ENCODE measurements at places on chromosomes 7 and 10.

DNA sequence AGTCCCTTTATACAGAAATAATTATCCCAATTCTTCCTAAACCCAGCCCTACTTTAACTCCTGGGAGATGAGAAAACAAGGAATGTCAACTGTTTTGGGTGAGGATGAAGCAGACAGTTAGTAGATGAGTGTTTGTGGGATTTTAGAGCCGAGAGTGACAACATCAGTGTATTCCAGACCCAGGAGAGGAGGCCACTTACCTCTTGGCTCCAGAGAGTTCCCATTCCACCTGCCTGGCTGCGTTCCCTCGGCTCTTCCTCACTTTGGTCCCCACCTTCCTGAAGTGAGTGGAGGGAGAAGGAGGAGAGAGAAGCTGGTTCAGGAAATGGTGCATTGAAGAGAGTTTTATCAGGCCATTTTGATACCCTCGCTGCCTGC lies 579 bp downstream of the KEL start:
- no peak for DNase-seq

DNA sequence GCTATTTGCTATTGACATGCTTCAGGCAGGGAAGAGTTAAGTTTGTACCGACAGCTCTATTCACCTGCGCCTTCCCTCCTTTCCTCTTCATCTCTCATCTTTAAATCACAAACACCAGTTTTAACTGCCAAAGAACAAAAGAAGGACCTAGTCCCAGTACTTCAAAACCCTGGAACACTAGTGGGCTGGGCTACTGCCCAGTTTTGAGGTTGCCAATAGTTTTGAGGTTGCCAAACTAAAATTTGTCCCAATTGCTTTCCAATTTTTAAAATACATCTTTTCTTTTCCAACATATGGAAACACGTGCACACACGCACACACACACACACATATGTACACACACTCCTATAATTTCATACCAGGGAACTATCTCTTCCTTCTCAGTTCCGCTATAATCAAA lies 130.6 kb upstream of the SLC26A5 start:
- DNase-seq = no peak

GRCh38 chr10:113751181-113751732 lies at the start of gene PLEKHS1:
Gene PLEKHS1, plus strand, starts transcription at chr10:113751682. Its CDS starts 3,596 bp downstream, at chr10:113755278.
- DNase-seq = no peak

GRCh38 chr10:6916601-6917000 lies 336.5 kb upstream of the PRKCQ start:
- DNase-seq = no peak

DNA sequence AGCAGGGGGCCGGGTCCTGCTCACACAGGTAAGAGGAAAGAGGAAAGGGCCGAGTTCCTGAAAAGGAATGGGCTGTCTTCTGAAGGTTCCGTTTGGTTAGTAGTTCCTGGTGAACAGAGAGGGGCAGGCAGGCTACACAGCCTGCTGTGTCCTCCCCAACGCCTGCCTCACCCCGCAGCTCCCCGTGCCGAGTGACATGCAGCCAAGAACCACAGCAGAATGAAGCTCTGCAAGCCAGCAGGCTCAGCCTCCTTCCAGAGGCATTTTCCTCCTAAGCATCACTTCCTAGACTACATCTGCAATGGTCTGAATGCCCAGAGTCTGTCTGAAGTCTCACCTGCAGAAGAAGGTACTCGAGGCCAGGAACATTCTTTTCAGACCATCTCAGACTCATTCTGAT lies 202.4 kb upstream of the TCERG1L start:
- DNase-seq = no peak

GRCh38 chr10:86960003-86960862 lies 1.8 kb downstream of the SNCG start:
- no peak for DNase-seq

DNA sequence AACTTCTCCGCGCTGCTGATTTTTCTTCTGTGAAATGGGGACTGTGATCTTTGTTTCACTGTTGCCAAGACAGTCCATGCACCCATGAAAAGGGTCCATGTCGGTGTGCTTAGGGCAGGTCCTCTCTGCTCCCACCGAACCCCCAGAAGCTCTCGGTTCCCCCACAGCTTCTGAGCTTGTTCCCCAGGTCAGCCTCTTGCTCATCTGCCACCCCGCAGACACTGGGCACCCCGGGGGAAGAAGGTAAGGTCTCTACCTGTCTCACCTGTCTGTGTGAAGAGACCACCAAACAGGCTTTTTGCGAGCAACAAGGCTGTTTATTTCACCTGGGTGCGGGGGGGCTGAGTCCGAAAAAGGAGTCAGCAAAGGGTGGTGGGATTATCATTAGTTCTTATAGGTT lies 66.2 kb upstream of the NANOS1 start:
- DNase-seq = no peak

DNA sequence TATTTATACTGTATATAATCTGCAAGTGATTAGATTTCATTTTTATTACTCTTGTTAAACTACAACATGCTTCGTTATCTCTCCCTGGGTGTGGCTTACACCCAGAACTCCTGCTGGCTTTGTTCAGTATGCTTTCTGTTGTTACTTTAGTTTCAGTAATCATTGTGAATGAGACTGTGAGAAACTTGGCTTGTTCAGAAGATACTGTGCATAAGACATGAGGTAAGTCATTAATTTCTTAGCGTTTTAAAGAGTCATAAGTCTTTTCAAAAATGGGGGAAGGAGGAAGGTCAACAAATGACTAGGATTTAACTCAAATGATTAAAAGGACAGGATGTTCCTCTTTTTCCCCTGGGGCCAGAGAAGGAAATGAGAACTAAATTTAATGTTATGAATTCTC lies 11.6 kb upstream of the ADD3 start:
- no peak for DNase-seq

DNA sequence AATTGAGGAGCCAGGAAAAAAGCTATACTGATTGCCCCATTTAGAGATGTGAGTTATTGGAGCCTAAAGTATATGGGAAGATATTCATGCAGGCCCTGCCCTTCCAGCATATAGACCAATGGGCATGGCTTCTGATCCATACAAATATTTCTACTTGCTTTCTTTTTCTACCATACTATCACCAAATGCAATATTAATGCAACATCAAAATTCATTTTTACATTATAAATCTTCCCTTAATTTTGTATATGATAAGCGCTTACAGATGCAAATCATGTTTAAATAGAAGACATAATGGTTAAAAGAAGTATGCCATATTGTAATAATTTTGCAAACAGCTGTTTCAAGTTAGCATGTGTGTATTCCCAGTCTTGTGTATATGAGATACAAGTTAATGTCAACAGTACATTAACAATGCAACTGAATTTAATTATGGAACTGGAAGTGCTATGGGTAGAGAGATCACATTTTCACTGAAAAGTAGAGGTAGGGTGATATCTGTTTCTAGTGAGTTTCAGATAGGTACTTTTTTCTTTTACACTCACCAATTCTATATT lies 24.6 kb upstream of the WNT16 start:
- no peak for DNase-seq

GRCh38 chr7:36765605-36766004 lies 41.3 kb upstream of the AOAH start:
- DNase-seq = no peak

- DNase-seq = no peak
Observed at GRCh38 chr7:139798221-139798620, 20.4 kb upstream of the HIPK2 start.

DNA sequence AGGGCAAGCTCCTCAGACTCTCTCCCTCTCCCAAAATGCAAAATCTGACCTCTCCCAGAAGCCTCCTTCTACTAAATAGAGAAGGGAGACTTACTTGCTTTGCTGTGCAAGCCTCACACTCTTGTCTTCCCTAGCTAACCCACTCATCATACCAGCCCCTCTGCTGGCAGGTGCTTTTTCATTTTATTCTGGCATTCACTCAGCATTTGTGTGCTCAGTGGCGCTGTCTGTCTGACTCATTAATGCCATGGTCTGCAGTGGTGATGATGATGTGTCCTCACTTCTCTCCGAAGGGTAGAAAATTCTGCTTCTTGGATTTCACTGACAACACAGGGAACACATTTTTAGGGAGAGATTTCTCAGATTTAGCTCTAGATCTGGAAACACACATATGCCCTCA lies 22.0 kb upstream of the BTRC start:
- DNase-seq = no peak
